ENCODE measurements at places on chromosomes 4 and X.

- DNase-seq = peak; percentile 91
These were observed 26.7 kb upstream of the CLDN34 start for GRCh38 chrX:9940421-9940820.

DNA sequence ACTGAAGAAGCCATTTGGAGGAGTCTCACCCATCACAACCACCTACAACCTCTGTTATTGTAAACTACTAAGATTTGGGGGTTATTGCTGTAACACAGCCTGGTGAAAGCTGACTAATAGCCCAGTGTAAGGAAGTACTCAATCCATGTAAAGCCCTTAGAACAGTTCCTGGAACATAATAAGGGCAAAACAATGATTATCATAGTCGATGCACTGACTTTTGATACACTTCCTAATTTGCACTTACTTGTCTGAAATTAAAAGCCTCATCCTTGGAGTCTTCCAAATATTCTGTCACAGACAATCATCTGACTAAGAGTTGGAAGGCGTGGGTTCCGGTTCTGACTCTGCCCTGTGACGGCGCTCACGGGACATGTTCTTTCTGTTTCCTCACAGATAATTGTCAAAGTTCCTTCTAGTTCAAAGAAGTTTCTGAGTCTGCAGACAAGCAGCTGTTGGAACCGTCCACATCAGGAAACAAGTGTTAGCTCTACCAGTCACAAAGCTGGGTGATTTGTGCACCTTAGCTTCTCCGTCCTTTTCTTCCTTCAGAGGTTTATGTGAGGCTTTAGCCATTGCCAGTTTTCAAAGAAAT is 33.4 kb upstream of the RASGEF1B start:
- DNase-seq = no peak

DNA sequence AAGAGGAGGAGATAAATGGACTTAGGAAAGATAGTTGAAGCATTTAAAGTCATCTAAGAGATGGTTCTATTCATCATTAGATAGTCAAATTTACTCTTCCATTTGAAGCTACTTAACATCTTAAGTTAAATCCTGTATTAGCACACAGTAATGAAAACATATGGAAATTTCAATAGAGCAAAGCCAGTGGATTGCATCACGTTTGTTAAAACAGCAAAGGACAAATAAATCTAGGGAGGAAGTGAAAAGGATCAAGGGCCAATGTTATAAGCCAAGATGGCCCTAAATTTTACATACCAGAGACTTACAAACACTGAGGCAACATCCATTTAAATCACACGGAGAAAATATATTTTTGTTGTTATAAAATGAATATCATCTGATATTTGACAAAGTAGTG is 602.8 kb downstream of the INPP4B start:
- no peak for DNase-seq

- no peak for DNase-seq
These were observed 46.2 kb upstream of the IGFBP7 start for GRCh38 chr4:57156242-57156990.

DNA sequence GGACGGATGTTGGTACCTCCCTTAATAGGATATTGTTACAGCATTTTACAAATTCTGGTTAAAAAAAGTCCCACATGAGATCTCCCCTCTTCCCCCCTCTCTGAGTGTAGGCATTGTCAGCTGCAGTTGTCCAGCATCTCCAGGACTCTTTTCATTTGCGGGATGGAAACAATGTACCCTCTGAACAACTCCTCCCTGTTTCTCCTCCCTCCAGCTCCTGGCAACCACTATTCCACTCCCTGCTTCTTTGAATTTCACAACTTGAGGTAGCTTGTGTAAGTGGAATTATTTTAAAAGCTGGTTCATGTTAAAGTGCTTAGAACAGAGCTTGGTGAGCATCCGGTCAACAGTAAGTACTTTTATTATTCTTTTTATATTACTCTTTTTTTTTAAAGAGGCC is 69.8 kb downstream of the TBL1X start:
- DNase-seq = peak; percentile 47

GRCh38 chr4:189098932-189099696 is 841.6 kb upstream of the FRG1 start:
- DNase-seq = peak; percentile 40

GRCh38 chrX:149718757-149719156 is 6.9 kb downstream of the MAGEA11 start:
- DNase-seq = no peak

- no peak for DNase-seq
These were observed 422.2 kb downstream of the GABRG1 start for GRCh38 chr4:45701621-45702020.

GRCh38 chr4:76200771-76201231 is 12.8 kb downstream of the SCARB2 start:
- no peak for DNase-seq

DNA sequence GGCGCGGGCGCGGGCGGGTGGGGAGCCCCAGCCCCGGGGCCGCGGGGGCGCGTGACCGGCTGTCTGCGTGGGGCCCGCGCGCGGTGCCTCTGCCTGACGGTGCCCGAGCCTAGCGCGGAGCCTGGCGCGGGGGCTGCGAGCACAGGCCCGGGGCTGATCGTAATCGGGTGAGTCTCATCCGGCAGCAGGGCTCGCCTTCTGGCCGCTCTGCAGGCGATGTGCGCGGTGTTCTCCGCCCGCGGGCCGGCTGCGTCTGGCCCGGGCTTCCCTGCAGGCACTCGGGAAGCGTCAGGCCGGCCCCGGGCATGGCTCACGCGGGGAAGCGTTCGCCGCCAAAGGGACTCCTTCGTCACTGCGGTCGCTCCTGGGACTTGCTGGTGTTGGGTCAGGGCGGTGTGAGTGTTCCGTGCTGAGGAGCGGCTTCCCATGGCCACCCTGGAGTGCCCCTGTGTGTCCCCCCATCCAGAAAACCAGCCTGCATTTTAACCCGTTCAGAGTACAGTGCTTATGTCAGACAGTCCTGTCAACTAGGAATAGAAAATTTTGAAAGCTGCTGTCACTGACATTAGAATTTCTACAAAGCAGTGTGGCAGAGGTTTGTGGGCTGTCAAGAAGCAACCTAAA is 40.6 kb downstream of the FAM149A start:
- peak; percentile 84 for DNase-seq

DNA sequence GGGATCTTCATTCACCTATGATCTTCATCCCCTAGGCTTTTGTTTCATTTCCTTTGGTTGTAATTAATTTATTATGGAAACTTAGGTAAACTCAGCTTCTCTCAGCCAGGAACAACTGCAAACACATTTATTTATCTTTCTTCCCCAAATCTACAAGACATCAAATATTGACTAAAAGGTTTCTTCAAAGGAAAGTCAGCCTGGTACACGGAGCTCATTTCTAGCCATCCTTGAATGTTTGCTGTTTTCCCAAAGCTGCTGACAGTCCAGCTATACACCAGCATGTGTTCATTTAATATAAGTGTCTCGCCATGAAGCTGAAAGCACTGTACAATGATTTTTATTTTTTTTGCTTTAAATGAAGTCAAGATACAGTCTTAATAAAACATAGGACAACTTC is 16.8 kb downstream of the RBM47 start:
- no peak for DNase-seq

DNA sequence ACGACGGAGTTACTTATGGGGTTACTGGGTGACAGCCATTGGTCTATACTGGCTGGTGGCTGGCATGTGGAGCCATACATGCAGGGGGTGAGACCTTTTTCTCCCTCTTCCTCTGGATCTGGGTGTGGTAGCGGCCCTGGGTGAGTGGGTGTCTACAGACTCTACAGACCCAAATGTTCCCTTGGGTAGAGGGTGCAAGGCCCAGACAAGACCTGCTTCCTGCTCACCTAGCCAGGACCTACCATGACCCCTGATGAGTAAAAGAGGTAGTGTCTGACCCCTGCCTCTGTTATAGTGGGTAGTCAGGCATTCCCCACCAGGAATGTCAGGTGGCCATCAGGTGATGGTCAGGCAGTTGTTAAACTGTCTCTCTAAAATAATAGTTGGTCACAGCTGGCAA is 66.8 kb downstream of the SLC2A9 start:
- no peak for DNase-seq

GRCh38 chr4:110042545-110043517 is 130.1 kb downstream of the EGF start:
- peak; percentile 73 for DNase-seq

DNA sequence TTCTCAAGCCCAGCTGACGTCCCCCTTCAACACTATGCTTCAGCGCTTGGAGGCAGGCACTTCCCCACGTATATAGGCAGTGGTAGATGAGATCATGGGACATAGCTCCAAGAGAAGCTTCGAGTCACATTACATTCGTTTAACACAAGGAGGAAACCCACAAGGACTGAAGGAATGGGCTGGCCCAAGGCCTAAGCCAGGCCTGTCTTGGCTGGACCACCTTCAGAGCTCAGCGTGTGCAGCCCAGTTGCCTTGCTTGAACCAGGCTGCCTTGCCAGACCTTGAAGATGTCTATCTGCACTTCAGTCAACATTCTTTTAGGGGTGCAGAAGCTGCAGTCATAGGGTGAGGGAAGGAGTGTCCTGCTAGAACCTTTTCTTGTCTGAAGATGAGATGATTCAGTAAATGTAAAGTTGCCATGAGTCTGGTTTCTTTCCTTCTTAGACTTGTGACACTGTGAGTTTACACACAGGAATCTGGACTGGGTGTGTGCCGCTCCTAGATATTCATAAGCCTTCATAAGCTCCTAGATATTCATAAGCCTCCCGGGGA is 144.1 kb upstream of the RBPJ start:
- DNase-seq = peak; percentile 65

DNA sequence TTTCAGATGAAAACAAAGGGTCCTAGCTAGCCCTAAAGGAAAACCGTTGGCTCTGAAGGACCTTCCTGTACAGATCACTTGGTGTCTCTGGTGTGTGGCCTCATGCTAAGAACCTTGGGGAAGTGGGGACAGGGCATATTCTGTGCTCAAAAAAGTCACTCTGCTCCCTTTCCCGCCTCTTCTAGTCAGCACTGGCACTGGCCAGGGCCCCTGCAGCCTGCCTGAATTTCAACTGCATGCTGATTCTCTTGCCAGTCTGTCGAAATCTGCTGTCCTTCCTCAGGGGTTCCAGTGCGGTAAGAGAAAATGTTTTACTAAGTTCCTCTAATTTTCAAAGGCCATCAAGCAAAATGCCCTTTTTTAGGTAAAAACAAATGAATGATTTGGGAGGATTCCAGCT is 3.4 kb downstream of the CYBB start:
- no peak for DNase-seq

GRCh38 chr4:24529555-24529954 is 54.8 kb downstream of the DHX15 start:
- DNase-seq = no peak

GRCh38 chr4:150909116-150909515 is 106.0 kb downstream of the LRBA start:
- no peak for DNase-seq

- no peak for DNase-seq
These were observed 10.5 kb downstream of the TEX13B start for GRCh38 chrX:107971636-107972035.

DNA sequence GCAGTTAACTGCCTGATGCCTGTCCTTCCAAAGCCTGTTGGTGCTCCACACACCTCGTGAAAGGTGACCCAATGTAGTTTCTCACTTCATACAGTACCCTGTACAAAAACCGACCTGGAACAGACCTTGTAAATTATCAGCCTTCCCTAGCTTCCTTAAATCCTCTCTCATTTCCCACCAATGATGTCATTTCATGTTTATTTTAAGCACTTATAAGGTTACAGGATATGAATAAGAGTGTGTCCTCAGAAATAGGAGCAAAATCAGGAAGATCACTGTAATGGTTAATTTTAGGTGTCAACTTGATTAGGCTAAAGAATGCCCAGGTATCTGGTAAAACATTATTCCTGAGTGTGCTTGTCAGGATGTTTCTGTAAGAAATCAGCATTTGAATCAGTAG is 44.7 kb downstream of the TMEM150C start:
- DNase-seq = peak; percentile 32

GRCh38 chr4:90328558-90328957 is 201.4 kb downstream of the CCSER1 start:
- DNase-seq = peak; percentile 51

- DNase-seq = peak; percentile 28
These were observed 37.8 kb upstream of the FUNDC1 start for GRCh38 chrX:44580466-44580865.

- peak; percentile 16 for DNase-seq
These were observed 153.0 kb upstream of the RPS6KA6 start for GRCh38 chrX:84340968-84341367.

DNA sequence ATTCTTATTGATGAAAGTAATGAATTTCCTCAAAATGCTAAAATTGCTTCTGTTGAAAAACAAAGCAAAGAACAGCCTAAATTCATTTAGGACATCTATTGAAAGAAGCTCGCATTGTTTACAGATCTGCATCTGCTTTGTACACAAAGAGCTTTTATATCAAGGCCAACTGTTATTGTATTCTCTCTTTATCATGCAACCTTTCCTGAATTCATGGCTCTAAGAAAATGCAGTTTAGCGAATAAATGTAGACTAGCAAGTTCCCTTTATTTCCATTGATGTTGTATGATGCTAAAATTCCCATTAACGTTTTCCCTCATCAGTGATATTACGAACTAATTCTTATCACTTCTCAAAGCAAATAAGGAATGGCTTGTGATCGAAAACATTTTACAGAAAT is 446.3 kb downstream of the MID1IP1 start:
- no peak for DNase-seq

DNA sequence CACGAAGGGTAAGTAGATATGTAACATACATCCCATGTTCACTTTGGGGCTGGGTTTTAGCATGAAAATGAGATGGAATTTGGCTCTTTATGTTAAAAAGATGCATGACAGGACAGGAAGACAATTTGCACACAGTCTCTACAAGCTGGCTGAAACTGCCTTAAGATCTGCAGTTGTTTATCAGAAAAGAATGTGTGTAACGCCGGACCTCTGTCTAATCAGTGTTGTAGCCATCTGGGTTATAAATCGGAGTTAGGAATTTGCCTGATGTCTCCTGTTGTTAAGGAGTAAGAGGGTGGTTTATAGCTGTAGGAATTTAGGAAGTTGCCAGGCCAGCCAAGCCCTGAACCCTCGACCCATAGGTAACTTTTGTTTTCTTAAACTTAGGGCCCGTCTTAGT is 562.9 kb upstream of the FAT1 start:
- DNase-seq = no peak
